ENCODE measurements at places on chromosomes 2 and 18.

GRCh38 chr2:230929381-230930148 is 4.5 kb upstream of the GPR55 start:
- DNase-seq = no peak

- no peak for DNase-seq
Observed at GRCh38 chr2:97774425-97774824, 61.0 kb downstream of the ZAP70 start.

DNA sequence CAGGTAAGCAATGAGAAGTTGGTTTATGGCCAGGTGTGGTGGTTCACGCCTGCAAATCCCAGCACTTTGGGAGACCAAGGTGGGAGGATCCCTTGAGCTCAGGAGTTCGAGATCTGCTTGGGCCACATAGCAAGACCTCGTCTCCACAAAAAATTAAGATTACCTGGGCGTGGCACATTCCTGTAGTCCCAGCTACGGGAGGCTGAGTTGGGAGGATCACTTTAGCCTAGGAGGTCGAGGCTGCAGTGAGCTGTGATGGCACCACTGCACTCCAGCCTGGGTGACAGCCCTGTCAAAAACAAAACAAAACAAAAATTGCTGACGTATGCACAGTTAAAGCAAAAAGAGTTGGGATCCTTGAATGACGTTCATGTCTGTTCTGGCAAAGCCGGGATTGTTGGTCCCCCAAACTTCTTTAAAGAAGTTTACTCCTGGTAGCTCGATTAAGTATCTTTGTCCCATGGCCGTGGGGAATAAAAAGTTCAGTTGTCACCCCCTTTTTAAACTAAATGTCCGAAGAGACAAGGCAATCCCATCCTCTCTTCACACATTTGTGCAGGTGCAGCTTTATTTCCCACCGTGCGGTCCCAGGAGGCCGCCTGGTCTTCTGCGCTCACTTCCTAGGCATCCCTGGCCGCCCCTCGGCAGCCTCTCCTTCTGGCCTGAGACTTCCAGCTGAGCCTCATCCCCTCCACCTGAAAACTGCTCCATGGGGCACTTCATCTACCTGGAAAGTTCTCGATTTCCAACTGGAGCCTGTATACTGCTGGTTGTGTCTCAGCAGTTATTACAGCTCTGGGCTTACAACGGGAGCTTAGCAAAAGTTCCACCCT is 762 bp upstream of the SPOPL start:
- no peak for DNase-seq

- DNase-seq = no peak
Observed at GRCh38 chr2:178531168-178531567, 50.9 kb downstream of the PLEKHA3 start.

DNA sequence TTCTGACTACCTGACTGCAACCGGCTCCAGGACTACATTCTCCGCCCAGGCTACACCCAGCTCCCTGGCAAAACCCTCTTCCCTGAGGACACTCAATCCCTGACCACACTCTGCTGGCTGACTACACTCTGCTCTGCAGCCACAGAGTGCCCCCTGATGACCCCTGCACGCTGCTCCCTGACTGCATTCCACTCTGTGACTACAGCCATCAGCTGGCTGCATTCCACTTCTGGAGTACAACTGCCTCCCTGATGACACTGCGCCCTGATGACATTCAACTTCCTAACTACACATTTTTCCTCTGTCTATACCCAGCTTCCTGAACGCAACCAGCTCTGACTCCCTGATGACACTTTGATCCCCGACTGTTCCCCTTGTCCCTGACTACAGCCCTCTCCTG is 71.3 kb upstream of the NRXN1 start:
- no peak for DNase-seq

DNA sequence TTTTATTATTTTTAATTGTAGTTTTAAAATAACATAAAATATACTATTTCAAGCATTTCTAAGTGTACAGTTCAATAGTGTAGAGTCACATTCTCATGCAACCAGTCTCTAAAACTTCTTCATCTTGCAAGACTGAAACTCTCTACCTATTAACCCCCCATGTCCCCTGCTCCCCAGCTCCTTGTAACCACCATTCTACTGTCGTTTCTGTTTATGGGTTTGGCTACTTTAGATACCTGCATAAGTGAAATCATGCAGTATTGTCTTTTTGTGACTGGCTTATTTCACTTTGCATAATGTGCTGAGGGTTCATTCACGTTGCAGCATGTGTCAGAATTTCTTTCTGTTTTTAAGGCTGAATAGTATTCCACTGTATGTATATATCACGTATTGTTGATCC is 139.4 kb downstream of the SMAD7 start:
- no peak for DNase-seq

DNA sequence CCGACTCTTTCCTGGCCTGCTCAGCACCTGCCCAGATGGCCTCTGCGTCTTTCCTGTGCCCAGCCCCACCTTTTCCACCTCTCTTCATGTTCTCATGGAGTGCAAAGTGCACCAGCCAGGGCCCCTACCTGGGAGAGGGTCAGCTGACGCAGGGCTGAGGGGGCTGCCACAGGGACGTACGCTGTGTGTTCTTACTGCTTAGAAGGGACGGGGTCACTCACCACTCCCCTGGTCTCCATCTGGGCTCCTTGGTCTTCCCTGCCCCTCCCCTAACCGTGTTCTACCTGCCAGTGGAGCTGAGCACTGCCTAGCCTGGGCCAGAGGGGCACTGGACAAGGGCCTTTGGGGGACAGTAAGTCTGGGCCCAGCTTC is 8.6 kb downstream of the ERFE start:
- DNase-seq = no peak

DNA sequence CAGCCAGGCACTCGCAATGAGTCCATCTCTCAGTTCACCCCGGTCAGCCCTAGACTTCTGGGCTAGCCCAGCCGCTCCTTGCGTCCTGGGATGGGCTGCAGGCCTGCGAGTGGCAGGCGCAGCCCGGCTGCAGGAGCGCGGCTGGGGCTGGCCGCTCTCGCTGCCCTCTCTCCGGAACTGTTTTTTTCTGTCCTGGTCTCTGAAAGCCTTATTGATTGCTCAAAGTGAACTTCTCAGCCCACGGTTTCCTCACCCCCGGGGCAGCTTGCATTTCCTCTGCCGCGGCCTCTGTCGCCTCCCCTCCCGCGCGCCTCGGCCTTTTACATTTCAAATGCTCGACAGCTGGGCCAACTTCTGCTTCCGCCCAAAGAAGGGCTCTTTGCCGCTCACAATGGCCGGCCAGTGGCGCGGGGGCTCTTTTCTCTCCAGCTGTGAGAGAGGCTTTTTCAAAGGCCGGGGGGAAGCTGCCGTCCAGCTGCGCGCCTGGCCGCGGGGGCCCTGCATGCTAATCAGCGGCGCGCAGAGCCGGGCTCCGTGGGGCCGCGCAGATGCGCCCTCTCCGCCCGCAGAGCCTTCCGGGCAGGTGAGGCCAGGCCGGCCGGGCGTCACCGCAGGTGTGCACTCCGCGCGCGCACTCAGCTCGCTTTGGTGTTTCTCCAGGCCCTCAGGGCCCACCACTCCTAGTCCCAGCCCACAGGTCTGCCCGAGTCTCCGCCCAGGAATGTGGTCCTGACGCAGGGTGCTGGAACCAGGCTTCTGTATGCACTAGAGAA is 513.8 kb downstream of the RNF144A start:
- DNase-seq = peak; percentile 38

- DNase-seq = peak; percentile 18
Observed at GRCh38 chr18:47204908-47205522, 28.9 kb upstream of the IER3IP1 start.

DNA sequence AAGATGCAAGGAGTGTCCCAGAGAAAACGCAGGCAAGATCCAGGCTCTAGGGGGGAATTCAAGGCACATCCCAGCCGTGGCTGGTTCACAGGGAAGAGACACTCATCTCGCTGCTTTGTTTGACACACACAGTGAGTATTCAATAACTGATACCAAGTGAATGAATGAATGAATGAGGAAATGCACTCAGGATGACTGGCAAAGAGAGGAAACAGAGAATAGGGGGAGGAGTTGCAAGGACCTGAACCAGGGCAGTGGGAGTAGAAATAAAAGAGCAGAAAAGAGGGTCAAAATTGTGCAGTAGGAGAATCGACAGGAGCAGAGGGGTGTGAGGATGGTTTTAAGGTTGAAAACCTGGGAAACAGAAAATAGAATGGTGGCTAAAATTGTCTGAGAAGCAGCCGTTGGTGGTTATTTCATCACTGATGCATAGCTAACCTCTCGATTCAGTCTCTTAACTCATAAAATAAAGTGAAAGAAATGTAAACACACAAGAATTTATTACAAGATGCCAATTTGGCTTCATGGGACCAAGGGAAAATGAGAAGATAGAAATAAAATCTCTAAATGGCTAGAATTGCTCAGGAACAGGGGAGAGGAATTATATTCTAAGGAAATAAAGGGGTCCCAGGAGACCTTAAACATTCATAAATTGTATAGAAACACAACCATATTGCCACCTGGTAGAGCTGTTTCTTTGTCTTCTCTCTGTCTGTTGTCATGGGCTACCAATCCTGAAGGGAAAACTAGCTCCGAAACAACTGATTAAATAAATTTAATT is 63.9 kb upstream of the PHLPP1 start:
- DNase-seq = no peak

- no peak for DNase-seq
Observed at GRCh38 chr2:133986081-133986837, 267.6 kb upstream of the MGAT5 start.

- no peak for DNase-seq
Observed at GRCh38 chr2:105220604-105221003, 20.9 kb upstream of the GPR45 start.

DNA sequence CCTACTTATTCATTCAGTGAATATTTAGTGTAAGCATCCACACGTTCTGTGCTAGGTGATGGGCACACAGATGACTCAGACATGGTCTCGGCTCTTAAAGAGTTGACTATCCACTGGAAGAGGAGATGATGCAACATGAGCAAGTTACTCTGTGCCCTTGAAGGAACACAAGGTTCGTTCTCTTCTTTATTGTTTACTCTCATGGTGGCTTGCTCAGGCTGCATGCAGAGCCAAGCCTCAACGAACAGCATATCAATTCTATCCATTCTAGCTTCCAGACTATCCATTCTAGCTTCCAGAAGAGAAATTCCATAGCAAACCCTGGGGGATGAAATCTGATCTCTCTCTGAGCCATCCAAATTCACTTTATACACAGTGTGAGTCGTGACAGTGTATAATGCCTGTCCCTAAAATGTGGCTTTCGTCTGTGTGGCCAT is 68.1 kb upstream of the CTAGE1 start:
- no peak for DNase-seq

GRCh38 chr2:150259746-150260145 is 227.7 kb downstream of the RND3 start:
- DNase-seq = no peak

- no peak for DNase-seq
Observed at GRCh38 chr2:84844141-84844540, 36.7 kb downstream of the TRABD2A start.

DNA sequence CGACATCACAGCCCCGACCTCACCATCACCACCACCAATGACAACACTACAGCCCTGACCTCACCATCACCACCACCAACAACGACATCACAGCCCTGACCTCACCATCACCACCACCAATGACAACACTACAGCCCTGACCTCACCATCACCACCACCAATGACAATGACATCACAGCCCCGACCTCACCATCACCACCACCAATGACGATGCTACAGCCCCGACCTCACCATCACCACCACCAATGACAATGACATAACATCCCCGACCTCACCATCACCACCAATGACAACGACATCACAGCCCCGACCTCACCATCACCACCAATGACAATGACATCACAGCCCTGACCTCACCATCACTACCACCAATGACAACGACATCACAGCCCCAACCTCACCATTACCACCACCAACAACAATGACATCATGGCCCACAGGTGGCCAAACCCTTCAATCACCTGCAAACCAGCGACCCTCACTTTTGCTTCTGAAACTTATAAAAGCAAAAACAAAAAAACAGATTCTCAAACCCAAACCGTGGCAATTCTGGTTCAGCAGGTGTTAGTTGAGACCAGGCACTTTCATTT is 70.7 kb upstream of the TMEM18 start:
- DNase-seq = no peak

- DNase-seq = no peak
Observed at GRCh38 chr18:10872304-10872703, 277.1 kb downstream of the PIEZO2 start.

GRCh38 chr2:40090044-40090443 is 311.0 kb upstream of the THUMPD2 start:
- DNase-seq = no peak

DNA sequence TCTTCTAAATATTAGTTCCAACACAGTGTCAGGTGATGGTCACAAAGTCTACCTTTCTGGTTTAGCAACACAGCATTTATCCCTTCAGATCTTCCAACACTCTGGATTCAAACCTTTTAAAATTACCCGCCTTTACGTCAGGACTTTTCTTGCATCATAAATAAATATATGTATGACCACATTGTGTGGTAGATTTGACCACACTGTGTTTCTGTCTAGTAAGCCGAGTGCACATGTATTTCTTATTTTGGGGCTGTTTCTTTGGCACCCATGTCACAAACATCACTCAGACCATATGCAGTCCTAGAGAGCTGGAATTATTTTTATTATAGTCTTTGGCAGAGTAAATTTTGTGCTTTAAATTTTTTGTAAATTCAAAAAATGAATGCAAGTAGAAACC is 172.1 kb downstream of the ANKRD44 start:
- no peak for DNase-seq

GRCh38 chr2:85283641-85284040 is 44.1 kb downstream of the TGOLN2 start:
- no peak for DNase-seq

GRCh38 chr2:127453392-127454171 is 35.4 kb downstream of the PROC start:
- no peak for DNase-seq

GRCh38 chr2:204576362-204576979 is 31.2 kb downstream of the PARD3B start:
- DNase-seq = no peak

GRCh38 chr18:6256521-6256920 is 158.2 kb downstream of the L3MBTL4 start:
- DNase-seq = no peak

DNA sequence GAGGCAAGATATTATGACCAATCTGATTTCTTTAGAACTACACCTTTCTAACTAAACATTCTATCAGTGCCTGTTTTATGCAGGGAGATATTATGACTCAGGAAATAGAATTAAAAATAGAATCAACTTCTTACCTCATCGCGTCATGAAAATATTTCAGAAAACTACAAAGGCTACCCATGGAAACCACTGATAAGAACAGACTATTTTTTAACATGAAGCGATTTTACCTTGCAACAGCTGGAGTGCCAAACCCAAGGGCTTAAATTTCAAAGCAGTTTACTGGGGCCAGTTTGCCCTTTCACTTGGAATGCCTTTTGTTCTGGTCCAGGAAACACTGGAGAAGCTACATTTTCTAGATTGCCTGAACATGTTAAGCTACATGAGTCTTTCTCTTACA is 304.8 kb upstream of the CCDC68 start:
- no peak for DNase-seq

DNA sequence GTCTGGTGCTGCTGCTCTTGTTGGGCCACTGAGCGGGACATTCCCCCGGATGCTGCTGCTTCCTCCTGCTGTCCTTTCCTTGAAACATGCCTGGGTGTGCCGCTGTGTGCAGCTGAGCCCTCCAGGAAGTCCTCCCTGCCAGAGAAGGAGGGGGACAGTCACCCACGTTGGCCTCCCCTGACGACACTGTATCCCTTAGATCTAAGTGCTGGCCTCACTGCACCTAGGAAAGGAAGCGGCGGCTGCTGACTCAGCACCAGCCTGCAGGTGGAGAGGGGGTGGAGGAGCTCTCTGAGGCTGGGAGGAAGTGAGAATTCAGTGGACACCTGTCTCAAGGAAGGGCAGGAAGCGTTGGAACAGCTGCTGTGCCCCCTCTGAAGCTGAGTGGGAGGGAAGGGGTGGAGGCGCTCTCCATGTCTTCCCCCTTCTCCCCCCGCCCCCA is 239.8 kb downstream of the HAUS1 start:
- peak; percentile 33 for DNase-seq
